Mucosa of descending colon (tissue), 3 donors: ENCODE measurements at places on chromosomes 12 and 14. TPM values are rescaled to one million over a fixed set of nuclear protein-coding genes. Genes with fewer than 3 reads are reported as not detected.

Gene ARG2
- total RNA-seq: 0.84 TPM

Gene ACOT2
- total RNA-seq: 50.0 TPM

Gene SIRT4
- 0.53 TPM for total RNA-seq

Gene ZNF219
- 103 TPM for total RNA-seq

- DNase-seq: no peak
Measured at GRCh38 chr12:52581066-52581465, 7.4 kb upstream of the KRT74 start.

DNA sequence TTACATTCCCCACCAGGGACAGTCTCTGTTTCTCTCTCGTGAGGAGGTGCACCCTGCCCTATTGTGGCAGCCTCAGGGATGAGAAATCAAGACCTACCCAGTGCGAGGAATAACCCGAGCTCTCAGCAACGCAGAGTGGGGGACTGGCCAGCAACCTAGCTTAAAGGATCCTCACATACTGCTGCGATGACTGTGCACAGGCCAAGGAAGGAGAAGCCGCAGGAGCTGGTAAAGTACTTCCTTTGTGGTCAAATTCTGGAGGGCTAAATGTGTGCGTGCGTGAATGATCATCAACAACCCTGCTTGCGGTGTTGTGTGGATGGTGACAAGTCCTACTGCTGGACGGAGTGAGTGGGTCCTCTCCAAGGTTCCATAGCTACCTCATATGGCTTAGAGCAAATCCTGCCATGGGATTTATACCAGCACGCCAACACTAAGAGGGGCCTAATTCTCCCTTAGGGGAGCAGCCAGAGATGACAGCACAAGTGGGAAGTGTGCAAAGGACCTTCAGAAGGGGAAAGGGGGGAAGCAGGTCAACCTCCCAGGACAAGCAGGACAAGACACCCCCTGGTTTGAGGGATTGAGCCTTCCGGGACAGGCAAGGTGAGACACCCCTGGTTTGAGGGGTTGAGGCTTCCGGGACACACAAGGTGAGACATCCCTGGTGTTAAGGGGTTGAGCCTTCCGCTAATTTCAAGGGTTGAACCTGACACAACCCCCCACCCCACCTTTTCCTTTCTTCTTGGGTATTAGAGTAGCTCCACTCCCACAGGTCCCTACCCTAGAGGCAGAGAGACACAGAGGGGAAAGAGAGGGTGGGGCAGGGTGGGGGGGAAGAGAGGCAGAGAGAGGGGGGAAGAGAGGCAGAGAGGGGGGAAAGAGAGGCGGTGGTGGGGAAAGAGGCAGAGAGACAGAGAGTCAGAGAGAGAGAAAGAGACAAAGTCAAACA lies 58.8 kb upstream of the AP4S1 start:
- DNase-seq: no peak
